ENCODE measurements at places on chromosomes 2 and 18. TPM values are rescaled to one million over a fixed set of nuclear protein-coding genes. Genes with fewer than 3 reads are reported as not detected.

DNA sequence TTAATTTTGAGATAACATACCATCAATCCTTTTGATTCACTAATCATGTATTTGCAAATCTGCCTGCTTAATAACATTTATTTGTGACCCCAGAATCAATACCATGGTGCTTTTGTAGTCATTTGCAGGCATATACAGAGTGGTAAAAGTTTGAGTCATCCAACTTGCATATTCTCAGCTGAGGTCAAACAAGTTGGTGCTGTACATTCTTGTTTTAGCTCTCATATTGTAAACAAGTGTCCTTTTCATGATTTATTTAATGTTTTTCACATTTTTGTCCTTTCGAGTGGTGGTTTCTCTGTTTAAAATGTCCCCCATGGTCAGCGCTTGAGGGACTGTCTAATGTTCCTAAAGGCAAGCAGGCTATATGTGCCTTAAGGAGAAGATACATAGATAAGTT is 17.5 kb downstream of the RAB27B start:
- H3K4me1 ChIP-seq: no peaks in the 10 kb centered on the region
- H3K36me3 ChIP-seq: no peaks in the 10 kb centered on the region
- no peak overlapping the region for H3K27ac ChIP-seq

The TUBA3E gene
- total RNA-seq: not detected

- H3K27me3 ChIP-seq: peaks cover 3% of the 10 kb centered on the region
- H3K36me3 ChIP-seq: no peaks in the 10 kb centered on the region
- DNase-seq: no peak
- H3K4me1 ChIP-seq: no peaks in the 10 kb centered on the region
- no peak overlapping the region for H3K27ac ChIP-seq
Observed at GRCh38 chr2:171592036-171592555, 69.8 kb downstream of the CYBRD1 start.

DNA sequence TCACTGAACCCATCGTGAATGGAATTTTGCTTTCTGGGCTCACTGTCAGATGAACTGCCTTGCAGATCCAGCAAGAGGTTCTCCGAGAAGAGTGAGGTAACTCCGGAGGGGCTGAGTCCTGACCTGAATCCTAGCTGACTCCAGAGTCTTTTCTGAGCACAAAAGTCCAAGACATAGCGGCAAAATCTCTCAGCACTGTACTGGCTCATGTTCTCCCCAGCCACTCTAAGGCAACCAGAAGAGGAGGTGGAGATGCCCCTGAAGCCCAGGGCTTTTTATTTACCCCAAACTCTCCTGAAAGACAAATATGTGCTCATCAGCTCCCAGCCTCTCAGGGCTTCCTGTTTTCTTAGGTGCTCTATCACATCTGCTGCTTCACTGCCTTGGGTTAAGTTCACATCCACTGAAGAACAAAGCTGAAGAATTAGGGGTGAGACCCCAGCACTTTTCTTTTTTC is 221.8 kb downstream of the MREG start:
- DNase-seq: no peak
- no peak overlapping the region for H3K27ac ChIP-seq
- no peaks in the 10 kb centered on the region for H3K36me3 ChIP-seq
- H3K4me3 ChIP-seq: no peak overlapping the region
- H3K27me3 ChIP-seq: no peaks in the 10 kb centered on the region

The RBKS gene
- total RNA-seq: 2.6 TPM

DNA sequence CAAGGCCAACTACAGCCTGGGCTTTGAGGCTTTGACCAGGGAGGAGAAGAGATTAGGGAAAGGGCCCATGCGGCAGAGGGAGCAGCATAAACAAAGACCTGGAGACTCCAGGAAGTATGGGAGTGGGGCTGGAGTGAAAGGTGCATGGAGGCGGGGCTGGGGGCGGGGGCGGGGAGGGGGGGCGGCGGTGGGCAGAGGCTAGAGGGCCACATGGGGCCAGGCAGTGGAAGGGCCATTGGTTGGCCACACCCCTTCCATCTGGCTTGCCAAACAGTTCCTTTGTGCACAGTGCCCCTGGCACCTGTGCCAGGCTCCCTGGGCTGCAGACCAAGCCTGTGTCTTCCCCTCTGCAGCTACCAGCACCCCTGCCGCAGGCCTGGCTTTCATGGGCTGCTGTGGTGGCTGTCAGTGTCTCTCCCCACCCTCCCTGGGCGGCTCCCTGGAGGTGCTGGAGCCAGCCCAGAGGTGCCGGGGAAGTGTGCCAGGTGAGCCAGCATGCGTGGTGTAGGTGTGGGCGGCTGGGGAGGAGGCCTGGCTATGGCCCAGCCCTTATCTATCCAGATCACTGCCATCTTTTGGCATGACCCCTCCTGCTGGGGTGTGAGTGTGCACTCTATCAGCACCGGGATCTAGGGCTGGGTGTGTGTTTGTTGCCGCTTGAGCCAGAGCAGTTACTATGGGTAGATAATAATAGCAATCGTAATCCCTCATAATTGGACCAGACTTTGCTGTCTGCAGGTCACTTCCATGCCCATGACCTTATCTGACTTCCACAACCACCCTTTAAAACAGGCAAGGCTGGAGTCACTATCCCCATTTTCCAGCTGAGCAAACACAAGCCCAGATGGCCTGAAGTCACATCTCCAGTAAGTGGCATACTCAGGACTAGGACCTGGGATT is 30.5 kb downstream of the DNMT3A start:
- H3K27ac ChIP-seq: no peak overlapping the region
- H3K27me3 ChIP-seq: no peaks in the 10 kb centered on the region
- H3K4me1 ChIP-seq: peaks cover 96% of the 10 kb centered on the region
- no peak overlapping the region for H3K4me3 ChIP-seq
- H3K36me3 ChIP-seq: peaks cover 43% of the 10 kb centered on the region
- no peak for DNase-seq

- no peak overlapping the region for H3K27ac ChIP-seq
- H3K36me3 ChIP-seq: no peaks in the 10 kb centered on the region
- no peak for DNase-seq
- no peaks in the 10 kb centered on the region for H3K27me3 ChIP-seq
- no peak overlapping the region for H3K4me3 ChIP-seq
Observed at GRCh38 chr18:5467671-5468070, 76.1 kb downstream of the EPB41L3 start.

GRCh38 chr2:205814039-205814364 is 131.7 kb downstream of the NRP2 start:
- no peak for DNase-seq
- H3K4me3 ChIP-seq: no peak overlapping the region
- H3K4me1 ChIP-seq: no peaks in the 10 kb centered on the region
- H3K36me3 ChIP-seq: no peaks in the 10 kb centered on the region
- no peaks in the 10 kb centered on the region for H3K27me3 ChIP-seq

DNA sequence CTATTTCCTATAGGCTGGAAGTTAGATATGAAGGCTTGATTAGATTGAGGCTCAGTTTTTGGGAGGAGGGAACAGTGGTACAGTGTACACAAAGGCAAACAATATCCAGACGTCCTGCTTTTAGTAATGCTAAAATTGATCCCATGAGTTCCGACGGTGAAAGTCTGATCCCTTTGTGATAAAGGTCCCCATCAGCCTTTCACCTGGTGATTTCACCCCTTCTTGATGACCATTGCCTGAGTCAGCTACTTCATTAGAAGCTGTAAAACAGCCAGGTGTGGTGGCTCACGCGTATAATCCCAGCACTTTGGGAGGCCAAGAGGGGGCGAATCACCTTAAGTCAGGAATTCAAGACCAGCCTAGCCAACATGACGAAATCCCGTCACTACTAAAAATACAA is 29.7 kb downstream of the TWSG1 start:
- peaks cover 4% of the 10 kb centered on the region for H3K36me3 ChIP-seq
- no peak overlapping the region for H3K27ac ChIP-seq
- no peak overlapping the region for H3K4me3 ChIP-seq
- no peaks in the 10 kb centered on the region for H3K27me3 ChIP-seq
- no peak for DNase-seq

- no peaks in the 10 kb centered on the region for H3K27me3 ChIP-seq
- no peak overlapping the region for H3K27ac ChIP-seq
- no peak for DNase-seq
- H3K4me3 ChIP-seq: no peak overlapping the region
Observed at GRCh38 chr2:178782236-178782635, 25.0 kb downstream of the TTN start.

DNA sequence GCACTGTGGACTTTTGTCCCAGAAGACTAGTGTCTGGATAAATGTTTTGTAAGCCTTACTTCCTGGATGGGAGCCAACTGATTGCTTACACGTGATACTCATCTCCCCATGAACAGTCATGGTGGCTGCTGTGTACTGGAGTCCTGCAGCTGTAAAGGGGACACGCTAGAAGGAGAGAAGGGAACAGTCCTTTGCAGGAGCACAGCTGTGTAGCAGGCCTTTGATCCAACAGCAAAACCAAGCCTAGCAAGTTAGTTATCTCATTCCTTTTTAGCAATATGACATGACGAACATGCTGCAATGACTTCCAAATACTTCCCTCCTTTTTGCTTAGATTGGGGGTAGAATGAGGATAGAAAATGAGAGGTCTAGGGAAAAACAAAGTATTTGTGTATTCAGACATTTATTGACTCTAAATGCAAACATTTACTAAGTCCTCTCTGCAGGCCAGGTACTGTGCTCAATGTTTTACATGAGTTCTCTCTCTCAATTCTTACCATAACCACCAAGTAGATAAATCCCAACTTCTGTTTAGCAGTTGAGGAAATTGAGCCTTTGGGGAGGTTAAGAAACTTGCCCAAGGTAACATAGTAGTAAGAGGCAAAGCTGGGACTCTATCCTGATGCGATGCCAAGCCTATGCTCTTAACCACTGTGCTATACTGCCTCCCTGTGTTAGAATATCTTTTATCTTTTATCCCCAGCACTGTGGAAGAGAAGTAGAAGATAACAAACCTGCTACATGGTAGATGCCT is 55.4 kb upstream of the CD28 start:
- H3K4me3 ChIP-seq: no peak overlapping the region
- H3K27ac ChIP-seq: no peak overlapping the region
- H3K27me3 ChIP-seq: no peaks in the 10 kb centered on the region
- DNase-seq: no peak
- no peaks in the 10 kb centered on the region for H3K36me3 ChIP-seq
- H3K4me1 ChIP-seq: no peaks in the 10 kb centered on the region

DNA sequence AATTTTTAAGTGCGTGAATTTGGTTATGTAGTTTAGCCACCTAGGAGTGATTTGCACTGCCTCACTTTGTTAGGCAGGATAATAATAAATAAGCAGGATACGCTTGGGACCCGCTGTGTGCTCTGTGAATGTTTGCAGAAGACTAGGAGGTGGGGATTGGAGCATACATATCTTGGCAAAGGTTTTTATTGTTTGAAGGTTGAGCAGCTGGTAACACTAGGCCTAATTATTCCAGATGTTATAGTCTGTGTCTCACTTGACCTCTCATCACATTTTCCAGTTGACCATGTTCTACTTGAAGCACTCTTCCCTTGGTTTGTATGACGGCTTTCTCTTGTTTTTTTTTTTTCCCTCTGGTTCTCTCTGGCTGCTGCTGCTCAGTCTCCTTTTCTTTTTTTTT is 42.7 kb downstream of the FHOD3 start:
- no peaks in the 10 kb centered on the region for H3K4me1 ChIP-seq
- H3K4me3 ChIP-seq: no peak overlapping the region
- no peak for DNase-seq
- H3K27ac ChIP-seq: no peak overlapping the region
- H3K36me3 ChIP-seq: no peaks in the 10 kb centered on the region

DNA sequence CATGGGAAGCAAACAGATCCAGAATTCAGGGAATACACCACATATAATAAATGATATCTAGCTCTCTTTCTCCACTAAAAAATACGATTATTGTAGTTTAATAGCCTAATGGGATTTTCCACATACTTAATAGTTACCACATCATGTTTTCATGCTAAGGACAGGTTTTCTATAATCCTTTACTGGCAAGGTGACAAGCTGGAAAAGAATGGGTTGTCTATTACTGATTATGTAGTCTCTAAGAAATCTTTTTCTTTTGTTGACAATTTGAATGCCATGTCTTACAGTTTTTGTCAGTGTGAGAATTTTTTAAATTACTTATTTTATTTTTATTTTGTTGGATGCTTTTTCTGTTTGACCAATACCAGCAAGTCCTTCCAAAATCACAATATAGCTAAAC is 177.8 kb downstream of the GALNT13 start:
- no peak for DNase-seq
- H3K27ac ChIP-seq: no peak overlapping the region
- H3K4me3 ChIP-seq: no peak overlapping the region
- no peaks in the 10 kb centered on the region for H3K36me3 ChIP-seq
- no peaks in the 10 kb centered on the region for H3K27me3 ChIP-seq

- no peak overlapping the region for H3K27ac ChIP-seq
- peak; percentile 21 for DNase-seq
- H3K36me3 ChIP-seq: no peaks in the 10 kb centered on the region
- H3K27me3 ChIP-seq: no peaks in the 10 kb centered on the region
- no peak overlapping the region for H3K4me3 ChIP-seq
- H3K4me1 ChIP-seq: peaks cover 12% of the 10 kb centered on the region
Observed at GRCh38 chr2:144325086-144325485, 194.8 kb downstream of the ZEB2 start.

GRCh38 chr2:129205176-129205575 is 774.3 kb upstream of the RAB6C start:
- no peaks in the 10 kb centered on the region for H3K4me1 ChIP-seq
- no peak overlapping the region for H3K4me3 ChIP-seq
- H3K27me3 ChIP-seq: peaks cover 4% of the 10 kb centered on the region
- DNase-seq: no peak
- no peaks in the 10 kb centered on the region for H3K36me3 ChIP-seq

DNA sequence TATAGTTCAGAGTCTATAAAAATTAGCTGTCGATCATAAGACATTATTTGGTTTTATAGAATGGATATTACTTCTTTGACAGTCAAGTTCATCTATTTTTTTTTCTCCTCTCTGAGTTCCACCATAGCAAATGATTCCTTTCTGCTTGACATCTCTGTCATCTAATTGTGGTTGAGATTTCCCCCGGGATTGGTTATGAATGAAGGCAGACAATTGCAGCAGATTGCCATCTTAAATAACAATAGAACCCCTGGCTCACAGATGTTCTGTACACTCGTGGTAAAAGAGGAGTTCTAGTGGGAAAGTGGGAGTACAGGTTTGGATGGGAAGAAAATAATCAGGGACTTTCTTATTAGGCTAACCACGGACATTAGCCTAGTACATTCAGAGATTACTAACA is 292.1 kb upstream of the NRXN1 start:
- no peak for DNase-seq
- H3K36me3 ChIP-seq: no peaks in the 10 kb centered on the region
- no peaks in the 10 kb centered on the region for H3K27me3 ChIP-seq
- no peaks in the 10 kb centered on the region for H3K4me1 ChIP-seq
- no peak overlapping the region for H3K27ac ChIP-seq

DNA sequence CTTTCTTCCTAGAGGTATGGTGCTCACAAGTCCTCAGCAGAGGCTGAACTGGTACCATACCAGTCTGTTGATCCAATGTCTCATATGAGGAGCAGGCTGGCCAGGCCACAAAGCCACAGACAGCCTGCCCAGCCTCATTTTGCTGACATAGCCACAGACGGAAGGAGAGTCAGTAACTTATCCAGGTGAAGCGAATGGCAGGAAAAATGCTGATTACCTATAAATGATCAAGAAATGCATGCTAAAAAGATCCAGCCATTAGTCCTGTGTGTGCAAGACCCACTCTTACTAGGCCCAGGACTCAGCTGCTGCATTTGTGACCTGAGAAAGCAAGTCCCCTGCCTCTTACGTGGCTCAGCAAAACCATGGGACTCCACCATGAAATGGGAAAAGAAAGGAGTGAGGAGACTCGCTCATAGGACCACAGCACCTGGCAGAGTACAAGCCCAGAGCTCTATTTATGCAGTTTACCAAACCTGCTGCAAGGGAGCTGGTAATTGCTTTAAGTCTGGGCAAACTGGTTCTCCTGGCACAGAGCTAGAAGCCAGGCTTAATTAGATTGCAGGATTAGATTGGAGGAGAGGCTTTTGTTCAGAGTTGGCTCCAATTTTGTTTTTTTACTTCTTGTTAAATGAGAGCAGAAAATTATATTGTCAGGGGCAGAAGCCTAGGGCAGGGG is 19.0 kb downstream of the RHOB start:
- H3K4me1 ChIP-seq: no peaks in the 10 kb centered on the region
- H3K27me3 ChIP-seq: no peaks in the 10 kb centered on the region
- no peaks in the 10 kb centered on the region for H3K36me3 ChIP-seq
- no peak overlapping the region for H3K4me3 ChIP-seq
